ENCODE measurements at places on chromosomes 5 and 9.

- DNase-seq, result no peak
Observed at GRCh38 chr9:78826527-78826926, 529.6 kb downstream of the PSAT1 start.

DNA sequence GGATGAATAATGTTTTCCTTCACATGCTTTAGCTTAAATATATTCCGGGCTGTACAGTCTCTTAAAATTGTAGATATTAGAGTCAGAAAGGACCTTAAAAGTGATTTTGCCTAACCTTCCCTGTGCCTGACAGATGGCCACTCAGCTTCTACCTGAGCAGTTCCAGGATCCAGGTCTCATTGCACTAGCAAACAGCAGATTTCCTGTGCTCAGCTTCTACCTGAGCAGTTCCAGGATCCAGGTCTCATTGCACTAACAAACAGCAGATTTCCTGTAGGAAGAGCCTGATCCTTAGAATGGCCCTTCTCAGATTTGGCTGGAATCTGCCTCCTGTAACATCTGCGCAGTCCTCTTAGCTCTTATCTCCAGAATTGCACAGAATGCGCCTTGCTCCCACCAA, 219.8 kb downstream of the AOPEP start:
- DNase-seq, result no peak

- DNase-seq, result no peak
Observed at GRCh38 chr5:109936996-109937395, 247.3 kb downstream of the MAN2A1 start.

DNA sequence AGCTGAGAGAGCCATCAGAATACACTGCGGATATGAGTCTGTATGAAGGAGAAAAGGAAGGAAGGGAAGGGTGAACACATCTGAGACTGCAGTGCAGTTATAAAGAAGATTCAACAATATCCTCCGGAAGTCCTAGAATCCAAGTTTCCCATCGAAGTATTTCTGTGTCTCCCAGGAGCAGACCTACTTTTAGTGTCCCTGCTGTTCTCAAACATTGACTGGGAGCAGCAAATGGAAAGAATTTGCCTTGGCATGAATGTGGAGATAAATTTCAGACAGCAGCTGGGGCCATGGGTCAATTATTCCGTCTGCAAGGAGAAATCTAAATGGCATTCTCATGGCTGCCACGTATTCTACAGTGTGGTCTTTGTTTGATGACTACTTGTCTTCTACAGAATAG, 478.1 kb upstream of the SMC2 start:
- no peak for DNase-seq

DNA sequence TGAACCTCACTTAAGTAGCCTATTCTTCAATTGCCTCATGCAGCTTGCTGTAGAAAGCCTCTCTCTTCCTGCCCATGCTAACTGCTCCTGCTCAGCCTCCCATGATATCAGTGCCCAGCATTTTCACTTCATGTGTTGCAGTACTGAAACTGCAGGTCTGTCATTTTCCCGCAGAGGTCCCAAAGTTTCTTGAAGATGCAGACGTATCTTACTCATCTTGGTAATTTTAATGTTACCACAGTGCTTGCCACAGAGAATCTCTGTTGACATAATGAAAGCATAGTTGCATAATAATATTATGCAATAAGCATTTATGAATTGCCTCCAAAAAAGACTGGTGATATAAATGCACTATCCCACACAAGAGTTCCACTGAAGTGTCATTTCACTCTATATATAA, 561.1 kb upstream of the DAP start:
- DNase-seq, result no peak

DNA sequence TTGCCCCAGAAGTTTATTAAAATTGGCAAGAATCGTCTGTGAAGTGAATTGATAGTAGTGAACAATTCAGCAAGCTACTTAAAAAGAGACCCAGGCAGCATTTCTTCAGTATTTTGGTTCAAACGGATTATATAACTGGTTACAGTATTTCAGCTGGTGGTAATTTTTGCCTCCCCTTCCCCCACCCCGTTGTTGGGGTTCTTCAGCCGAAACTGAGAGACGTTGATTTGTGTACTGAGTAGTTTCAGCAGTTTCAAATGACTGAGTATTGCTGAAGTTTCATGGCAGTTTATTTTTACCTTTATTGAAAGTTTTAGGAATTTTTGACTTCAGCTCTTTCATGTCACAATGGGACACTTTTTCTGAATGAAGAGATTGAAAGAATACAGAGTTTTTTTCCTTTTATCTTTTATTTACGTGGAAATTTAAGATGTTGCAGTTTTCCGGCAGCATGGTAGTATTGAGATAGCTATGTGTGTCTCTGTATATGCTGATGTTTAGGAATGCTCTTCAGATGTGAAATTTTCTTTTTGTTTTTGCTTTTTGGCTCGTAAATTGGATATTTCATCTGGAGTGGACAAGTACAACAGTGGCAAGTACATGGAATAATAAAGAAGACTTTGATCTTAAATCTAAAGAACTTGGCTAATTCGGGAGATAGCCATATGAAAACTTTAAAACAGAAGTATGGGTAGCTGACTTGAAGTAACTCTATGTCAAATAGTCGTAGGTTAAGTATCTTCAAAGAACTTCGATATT, 1.9 kb downstream of the GPBP1 start:
- no peak for DNase-seq

Data from substantia nigra (tissue), 51 donors.